Brain (organoid and tissue), 16 donors: ENCODE measurements at places on chromosomes 11 and 22. TPM values are rescaled to one million over a fixed set of nuclear protein-coding genes. Genes with fewer than 3 reads are reported as not detected.

The LGALS12 gene
- polyA plus RNA-seq, result not detected

The ACTN3 gene
- polyA plus RNA-seq, result 0.10 TPM

The GAB4 gene
- polyA plus RNA-seq, result not detected

The CNTF gene
- 1.1 TPM for polyA plus RNA-seq

The OR1S2 gene
- polyA plus RNA-seq, result not detected

The TMEM121B gene
- 7.4 TPM for polyA plus RNA-seq

The CHADL gene
- 36.5 TPM for polyA plus RNA-seq

The NFAM1 gene
- polyA plus RNA-seq, result 1.4 TPM

The LUZP2 gene
- 0.51 TPM for polyA plus RNA-seq

The MAPK11 gene
- polyA plus RNA-seq, result 19.1 TPM

The AHNAK gene
- 17.2 TPM for polyA plus RNA-seq

The MMP12 gene
- not detected for polyA plus RNA-seq

The ELFN2 gene
- polyA plus RNA-seq, result 3.7 TPM

The CFAP68 gene
- polyA plus RNA-seq, result 54.4 TPM

The GLYAT gene
- polyA plus RNA-seq, result not detected

The SCGB1A1 gene
- 24.1 TPM for polyA plus RNA-seq

The ENTHD1 gene
- polyA plus RNA-seq, result not detected

The OR8A1 gene
- polyA plus RNA-seq, result not detected

The NLRP10 gene
- polyA plus RNA-seq, result not detected

The TNNT3 gene
- 0.58 TPM for polyA plus RNA-seq

The GRM5 gene
- 1.1 TPM for polyA plus RNA-seq
